ENCODE measurements at places on chromosomes 2 and 18.

- peak; percentile 41 for DNase-seq
Measured at GRCh38 chr2:100320547-100321178, 1.6 kb downstream of the LONRF2 start.

DNA sequence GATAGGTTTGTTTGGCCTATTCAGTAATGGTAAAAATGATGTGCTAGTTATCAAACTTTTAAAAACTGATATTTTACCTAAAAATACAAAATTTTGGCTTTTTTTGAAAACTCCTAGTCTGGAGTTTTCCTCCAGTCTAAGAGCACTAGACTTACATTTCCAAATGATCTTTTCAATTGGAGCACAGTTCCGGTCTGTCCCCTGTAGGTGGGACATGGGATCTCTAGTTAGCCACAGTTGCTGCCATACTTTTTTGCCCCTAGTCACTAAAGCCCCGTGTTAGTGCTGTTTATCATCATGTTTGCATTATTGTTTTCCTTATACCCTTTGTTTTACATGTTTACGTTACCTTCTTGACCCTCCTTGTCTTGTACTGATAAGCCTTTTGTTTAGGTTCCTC lies 52.4 kb downstream of the RELCH start:
- no peak for DNase-seq

- DNase-seq: no peak
Measured at GRCh38 chr18:23927821-23928746, 86.5 kb upstream of the TTC39C start.

GRCh38 chr2:218284106-218284811 lies 8.0 kb downstream of the TMBIM1 start:
- DNase-seq: no peak

DNA sequence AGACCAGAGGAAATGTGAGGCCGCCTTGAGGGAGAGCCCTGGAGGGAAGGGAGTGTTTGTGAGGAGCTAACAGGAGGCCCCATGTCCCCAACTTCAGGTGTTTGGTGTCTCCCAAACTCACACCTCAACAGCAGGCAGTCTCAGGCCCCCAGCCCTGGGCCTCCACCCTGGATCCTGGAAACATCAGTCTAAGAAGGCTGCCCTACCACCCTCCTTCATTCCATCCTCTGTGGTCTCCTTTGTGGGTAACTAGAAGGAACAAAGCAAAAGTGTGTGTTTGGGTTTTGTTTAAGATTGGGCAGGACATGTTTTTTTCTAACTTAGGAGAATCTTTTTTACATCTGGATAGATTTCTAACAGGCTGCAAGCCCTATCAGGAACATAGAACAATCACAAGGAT lies 404.3 kb downstream of the BCL11A start:
- DNase-seq: no peak

DNA sequence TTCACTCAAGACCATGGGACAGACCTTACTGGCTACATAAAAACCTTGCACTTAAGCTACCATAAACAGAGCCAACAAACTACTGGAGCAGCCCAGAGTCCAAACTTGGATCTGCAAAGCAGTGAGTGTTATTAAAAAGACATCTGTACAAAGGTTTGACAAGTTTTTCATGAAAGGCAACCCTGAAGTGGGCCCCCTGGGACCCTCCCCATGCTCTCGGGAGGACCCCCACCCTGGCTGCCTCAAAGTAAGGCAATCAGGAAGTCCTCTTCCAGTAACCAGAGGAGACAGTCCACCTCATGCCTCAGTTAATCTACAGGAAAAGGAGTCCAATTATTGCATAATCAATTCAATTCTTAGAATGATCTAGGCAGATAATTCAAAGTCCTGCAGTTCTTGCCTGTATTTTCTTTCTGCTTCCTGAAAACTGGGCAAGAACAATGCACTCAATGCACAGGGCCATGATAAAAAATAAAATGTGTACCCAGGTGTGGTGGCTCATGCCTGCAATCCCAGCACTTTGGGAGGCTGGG lies 69.7 kb downstream of the TBC1D8 start:
- no peak for DNase-seq

- no peak for DNase-seq
Measured at GRCh38 chr2:119486886-119487285, 37.4 kb downstream of the SCTR start.

GRCh38 chr2:74164761-74165160 lies 13.9 kb downstream of the MOB1A start:
- DNase-seq: no peak

GRCh38 chr2:50097148-50097547 lies 934.8 kb downstream of the NRXN1 start:
- DNase-seq: no peak

DNA sequence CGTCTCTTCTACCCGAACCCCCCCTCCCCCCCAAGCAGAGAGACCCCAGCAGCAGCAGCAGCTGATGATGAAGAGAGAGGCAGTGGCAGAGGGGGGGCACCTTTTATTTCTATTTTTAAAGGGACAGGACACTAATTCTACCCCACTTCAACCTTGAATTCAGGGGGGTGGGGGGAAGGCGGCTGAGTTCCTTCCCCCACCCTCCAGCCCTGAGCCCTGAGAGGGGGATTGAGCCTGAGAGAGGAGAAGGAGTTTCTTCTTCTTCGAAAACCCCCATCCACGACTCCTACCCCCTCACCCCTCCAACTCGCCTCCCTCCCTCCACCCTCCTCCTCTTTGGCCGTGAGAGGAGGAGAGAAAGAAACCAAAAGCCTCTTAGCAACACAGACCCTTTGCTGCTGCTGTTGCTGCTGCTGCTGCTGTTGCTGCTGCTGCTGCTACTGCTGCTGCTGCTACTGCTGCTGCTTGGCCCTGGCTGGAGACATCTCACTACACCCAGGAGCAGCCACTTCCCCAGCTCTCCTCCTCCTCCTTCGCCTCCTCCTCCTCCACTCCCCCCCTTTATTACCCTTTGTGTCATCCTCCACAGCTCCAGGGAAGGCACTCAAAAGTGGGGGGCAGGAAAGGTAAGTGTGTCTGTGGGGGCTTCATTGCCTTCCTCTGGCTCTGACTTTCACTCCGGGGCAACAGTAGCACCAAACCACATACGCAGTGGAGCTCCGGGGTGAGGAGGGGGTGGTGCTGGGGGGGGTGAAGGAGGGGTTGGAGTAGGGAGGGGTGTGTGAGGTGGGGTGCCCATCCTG lies at the start of gene MBD5:
Gene MBD5, plus strand, starts transcription at position 33 of the 803 bp plus-strand sequence.
- peak; percentile 86 for DNase-seq

DNA sequence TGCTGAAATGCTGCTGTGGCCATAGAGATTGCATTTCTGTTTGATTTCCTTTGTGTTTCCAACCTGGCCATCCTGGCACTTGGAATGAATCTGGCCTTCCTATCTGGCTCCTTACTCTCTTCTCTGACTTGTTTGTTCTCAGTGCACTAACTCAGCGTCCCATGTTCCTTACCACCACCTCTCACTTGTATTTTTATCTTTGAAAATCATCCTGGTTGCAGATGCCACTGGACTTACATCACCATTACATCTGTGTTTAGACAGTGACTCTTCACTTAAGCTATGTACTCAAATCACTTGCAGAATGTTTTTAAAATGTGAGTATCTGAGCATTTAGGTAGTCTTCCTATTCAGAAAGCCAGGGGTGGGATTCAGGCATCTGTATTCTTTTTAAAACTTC lies 239.5 kb downstream of the WDR7 start:
- DNase-seq: peak; percentile 58

DNA sequence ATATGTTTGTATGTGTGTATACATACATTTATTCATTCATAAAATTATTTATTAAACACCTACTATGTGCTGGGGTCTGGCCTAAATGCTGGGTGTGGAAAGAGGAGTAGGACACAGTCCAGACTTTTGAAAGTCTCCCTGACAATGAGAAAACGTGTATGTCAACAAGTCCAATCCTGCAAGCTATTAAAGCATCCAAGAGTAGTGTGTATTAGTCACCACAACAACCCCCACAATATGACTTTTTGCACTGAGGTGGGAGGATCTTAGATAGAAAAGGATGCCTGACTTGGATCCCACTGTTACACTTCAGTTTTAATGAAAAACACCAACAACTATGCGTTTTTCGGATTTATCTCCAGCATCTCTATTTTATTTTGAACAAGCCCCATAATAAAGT lies 446.4 kb downstream of the EPHA4 start:
- no peak for DNase-seq

- DNase-seq: no peak
Measured at GRCh38 chr2:136013955-136014354, 28.5 kb upstream of the DARS1 start.

DNA sequence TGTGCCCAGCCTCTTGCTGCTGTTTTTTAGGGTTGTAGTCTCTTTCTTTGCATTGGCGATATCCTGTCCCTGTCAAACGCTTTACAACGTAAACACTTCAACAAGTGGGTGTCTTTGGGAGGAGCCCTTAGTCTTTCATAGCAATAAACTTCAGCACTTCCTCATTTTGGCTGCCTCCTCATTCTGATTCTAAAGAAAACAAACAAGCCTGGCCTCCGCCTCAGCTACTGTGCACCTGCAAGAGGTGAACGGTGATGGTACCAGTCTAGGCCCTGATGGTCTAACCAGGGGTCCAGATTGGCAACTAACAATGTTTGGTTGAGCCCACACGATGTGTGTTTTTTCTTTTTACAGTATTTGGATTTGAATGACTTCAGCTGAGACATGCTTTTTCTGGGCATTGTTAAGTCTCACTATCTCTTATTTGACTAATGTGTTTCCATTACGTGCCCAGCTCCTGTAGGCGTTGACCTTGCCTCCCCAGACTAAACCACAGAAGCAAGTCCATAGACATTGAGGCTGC lies 53.2 kb upstream of the CUL3 start:
- no peak for DNase-seq

- DNase-seq: no peak
Measured at GRCh38 chr2:428591-428990, 140.7 kb upstream of the ALKAL2 start.

DNA sequence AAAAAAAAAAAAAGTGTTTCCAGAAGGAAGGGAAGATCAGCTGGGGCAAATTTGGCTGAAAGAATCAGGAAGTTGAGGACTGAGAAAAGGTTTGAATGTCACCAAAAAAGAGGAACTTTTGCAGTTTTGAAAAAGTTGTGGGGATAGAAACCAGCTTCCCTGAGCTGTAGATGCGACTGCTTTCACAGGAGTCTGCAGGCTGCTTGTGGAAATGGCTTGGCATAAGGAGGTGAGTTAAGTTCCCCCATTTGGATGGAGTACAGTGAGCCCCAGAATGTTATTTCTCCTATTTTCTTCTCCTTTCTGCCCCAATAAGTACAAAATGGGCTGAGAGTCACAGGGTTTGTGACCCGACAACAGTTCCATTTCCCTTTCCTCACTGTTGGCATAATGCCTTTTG lies 16.5 kb upstream of the ME2 start:
- no peak for DNase-seq

DNA sequence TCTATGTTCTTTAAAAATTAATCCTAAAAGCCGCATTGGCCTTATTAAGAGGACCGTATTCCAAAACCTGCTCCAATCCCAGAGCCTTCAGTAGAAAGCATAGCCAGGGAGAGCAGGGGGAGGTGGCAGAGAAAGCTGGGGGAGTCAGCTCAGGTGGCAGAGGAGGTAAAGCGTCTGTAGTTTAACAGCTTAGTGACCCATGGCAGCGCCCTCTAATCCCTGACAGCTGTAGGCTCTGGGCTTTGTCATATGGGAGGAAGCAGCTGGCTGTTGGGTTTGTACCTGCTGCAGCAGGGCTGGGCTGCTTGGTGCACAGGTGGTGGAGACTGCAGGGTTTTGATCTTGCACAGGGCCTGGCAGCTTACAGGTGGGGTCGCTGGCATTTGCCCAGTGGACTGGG lies 50.6 kb downstream of the THNSL2 start:
- peak; percentile 38 for DNase-seq

GRCh38 chr2:190126798-190127197 lies 64.3 kb upstream of the MSTN start:
- no peak for DNase-seq

DNA sequence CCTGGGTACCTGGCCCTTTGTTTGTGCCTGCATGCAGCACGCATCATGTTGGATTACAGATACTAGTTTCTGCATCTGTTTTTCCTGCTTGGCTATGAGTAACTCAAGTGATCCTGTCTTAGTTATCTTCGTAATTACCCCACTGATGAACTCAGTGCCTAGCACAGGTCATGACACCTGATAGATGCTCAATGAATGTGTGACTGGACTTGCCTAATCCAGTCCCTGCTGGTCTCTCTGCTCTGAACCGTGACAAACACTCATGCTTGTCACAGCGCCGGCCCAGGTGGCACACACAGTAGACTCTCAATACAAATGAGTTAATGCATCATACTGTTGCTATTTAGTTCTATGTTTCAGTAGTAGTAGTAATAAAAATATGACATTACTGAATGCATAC lies 31.2 kb upstream of the NTSR2 start:
- DNase-seq: no peak

DNA sequence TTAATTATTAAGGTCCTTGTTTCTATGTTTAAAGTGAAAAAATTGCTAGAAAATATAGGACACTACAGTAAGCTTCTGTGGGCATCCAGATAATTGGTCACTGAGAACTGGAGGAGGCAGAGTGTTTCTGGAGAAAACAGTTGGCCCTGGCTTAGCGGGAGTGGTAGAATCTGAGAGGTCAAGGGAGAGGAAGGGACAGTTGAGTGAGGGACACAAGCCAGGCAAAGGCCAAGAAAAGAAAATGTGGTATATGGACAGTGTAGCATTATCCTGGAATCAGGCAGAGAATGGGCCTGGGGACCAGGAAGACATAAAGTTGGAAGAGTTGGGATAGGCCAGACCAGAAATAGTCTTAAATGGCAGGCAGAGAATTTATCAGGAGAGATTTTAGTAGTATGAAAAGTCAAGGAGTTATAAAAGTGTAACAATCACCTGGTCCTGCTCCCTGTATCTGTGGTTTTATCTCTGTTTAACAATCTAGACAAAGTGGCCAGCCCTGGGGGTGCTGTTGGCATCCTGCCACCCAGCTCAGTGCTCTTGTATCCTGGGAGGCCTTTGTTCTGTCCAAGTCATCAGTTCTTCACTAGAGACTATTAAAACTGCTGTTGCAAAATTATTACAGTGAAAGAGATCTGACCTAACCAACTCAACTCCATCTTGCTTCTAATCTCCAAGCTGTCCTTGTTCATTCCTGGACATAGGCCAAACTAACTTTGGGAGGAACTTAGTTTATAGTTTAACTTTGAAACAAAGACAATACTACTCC lies 15.4 kb upstream of the MSGN1 start:
- DNase-seq: no peak

GRCh38 chr2:172280571-172281361 lies 146.6 kb upstream of the ITGA6 start:
- DNase-seq: no peak

- no peak for DNase-seq
Measured at GRCh38 chr18:25875551-25876240, 214.7 kb downstream of the SS18 start.
